SHP77 treated with DMSO at 0.1 percent for 48 hours (cell line): ENCODE measurements at places on chromosomes 1 and 21.

DNA sequence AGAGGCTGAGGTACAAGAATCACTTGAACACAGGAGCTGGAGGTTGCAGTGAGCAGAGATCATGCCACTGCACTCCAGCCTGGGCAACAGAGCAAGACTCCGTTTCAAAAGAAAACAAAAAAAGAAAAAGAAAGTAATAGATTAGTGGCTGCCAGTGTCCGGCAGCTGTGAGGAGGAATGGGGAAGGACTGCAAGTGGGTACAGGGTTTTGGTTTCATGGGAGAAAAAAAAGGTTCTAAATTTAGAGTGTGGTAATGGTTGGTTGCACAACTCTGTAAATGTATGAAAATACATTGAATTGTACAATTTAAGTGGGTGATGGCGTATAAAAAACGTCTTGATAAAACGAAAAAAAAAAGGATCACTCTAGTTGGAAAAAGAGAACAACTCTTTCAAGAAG is 6.7 kb downstream of the TAF1A start:
- DNase-seq, result no peak

- DNase-seq, result no peak
Observed at GRCh38 chr1:66388913-66389312, 145.0 kb upstream of the SGIP1 start.

- DNase-seq, result no peak
Observed at GRCh38 chr1:247415423-247416361, at the start of gene NLRP3. Gene NLRP3 (plus strand): TSS chr1:247416173. CDS start chr1:247418801, 2,628 bp downstream.

GRCh38 chr21:26800970-26801431 is 44.2 kb downstream of the ADAMTS1 start:
- DNase-seq, result no peak
